Activated CD4-positive, alpha-beta T cell treated with anti-CD3 and anti-CD28 coated beads, Interleukin-2, Interleukin-4, amounts not matched to agents 100 ng/mL and 50 ng/mL, durations not matched to agents 16 hours and 8 hours (primary cell): ENCODE measurements at places on chromosomes 11 and 22.
A peak's percentile ranks its signal among the peaks of the same experiment; 100 is the strongest.

- DNase-seq, result no peak
These were observed 59.4 kb upstream of the CHRM4 start for GRCh38 chr11:46450846-46451477.

DNA sequence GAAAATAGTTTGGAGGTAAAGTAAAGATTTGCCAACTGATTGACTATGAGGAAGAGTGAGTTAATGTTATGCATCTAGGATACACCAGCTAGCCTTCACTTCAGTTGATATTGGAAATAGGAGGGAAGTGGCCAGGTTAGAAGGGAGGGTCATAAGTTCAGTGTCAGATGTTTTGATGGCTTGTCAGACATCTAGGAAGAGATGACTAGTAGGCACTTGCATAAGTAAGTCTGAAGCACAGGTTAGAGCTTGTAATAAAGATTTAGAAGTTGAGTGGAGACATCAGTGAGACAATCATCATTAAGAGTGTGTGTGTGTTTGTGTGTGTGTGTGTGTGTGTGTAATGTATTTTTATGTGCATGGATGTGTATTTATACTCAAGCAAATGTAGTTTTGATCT is 146.1 kb downstream of the OR4C45 start:
- no peak for DNase-seq

- peak; percentile 15 for DNase-seq
These were observed 19.5 kb upstream of the P2RY6 start for GRCh38 chr11:73252577-73253191.

DNA sequence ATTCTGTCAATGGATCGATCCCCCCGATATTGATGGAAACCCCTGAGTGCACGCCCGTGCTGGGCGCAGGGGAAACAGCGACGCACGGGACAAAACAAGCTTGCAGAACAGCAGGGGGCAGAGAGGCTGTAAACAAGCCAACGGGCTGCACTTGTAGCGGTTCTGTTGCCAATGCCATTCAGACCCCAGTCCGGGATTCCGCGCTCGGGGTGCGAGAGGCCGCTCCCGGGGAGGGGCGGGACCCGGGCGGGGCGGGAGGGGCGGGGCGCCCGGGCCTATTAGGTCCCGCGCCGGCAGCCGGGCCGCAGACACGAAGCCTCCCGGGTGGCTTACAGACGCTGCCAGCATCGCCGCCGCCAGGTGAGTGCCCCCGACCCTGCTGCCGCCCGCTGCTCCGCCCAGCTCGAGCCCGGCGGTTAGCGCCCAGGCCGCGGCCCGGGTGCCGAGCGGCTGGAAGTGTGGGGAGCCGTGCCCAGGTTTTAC is at the start of gene BIK:
Gene BIK, plus strand, starts transcription at position 307 of the 483 bp plus-strand sequence. CDS start 13,273 bp downstream, outside the sequence.
- peak; percentile 43 for DNase-seq

- DNase-seq, result no peak
These were observed 504.2 kb downstream of the JRKL start for GRCh38 chr11:96893988-96894387.

GRCh38 chr11:64004590-64004984 is 18.3 kb downstream of the OTUB1 start:
- no peak for DNase-seq

GRCh38 chr22:43427296-43428004 is 15.6 kb downstream of the MPPED1 start:
- no peak for DNase-seq

DNA sequence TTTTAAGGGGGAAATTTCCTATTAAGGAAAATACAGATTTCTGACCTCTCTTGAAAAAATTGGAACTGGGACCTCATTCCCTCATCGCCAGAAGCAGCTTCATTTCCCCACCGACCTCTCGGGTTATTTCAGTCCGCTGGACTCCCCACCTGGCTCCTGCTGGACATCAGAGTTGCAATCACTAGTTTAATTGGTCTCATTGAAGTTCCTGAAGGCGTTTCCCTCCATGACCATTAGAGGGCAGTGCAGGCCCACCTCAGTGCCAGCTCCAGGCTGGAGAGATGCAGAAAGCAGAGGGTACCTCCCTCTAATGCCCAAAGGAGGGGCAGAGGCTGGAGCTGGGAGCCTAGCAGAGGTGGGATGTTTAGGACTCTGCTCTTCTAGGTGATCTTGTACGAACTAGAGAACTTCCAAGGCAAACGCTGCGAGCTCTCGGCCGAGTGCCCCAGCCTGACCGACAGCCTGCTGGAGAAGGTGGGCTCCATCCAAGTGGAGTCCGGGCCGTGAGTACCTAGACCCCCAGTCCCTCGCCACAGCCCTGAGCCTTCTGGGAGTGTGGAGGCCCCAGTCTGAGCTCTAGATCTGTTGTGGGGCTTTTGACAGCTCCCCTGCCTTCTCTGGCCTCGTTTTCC is 2.7 kb downstream of the CRYBB3 start:
- peak; percentile 67 for DNase-seq

GRCh38 chr11:133181667-133182066 is 350.6 kb downstream of the OPCML start:
- no peak for DNase-seq

- peak; percentile 7 for DNase-seq
These were observed 476 bp upstream of the BARX2 start for GRCh38 chr11:129374993-129375750.

DNA sequence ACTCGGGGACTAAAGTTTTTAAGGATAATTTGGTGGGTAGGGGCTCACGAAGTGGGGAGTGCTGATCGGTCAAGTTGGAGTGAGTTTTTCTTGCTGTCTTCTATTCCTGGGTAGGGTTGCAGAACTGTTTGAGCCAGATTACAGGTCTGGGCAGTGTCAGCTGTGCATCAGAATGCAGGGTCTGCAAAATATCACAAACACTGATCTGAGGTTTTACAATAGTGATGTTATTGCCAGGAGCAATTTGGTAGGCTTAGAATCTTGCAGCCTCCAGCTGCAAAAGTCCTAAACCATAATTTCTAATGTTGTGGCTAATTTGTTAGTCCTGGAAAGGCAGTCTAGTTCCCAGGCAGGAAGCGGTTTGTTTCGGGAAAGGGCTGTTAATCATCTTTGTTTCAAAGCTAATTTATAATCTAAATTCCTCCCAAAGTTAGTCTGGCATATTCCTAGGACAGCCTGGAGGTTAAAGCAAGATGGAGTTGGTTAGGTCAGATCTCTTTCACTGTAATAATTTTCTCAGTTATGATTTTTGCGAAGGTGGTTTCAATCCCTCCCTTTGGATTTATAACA is 39.7 kb upstream of the CALCA start:
- DNase-seq, result no peak

DNA sequence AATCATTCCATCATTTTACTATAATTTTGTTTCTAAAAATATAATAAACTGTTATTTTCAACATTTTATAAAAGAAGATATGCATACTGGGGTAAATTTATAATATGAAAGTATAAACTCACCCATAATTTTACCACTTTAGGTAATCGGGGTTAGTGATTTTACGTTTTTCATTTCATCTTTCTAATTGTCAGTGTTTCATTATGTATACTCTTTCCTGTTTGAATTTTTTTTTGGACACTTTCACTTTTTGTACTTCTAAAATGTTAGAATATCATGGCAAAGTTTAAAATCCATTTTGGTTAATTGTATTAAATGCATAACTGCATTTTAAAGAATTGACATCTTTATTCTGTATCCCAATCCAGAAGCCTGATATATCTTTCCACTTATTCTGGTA is 115.8 kb downstream of the METTL15 start:
- DNase-seq, result no peak

DNA sequence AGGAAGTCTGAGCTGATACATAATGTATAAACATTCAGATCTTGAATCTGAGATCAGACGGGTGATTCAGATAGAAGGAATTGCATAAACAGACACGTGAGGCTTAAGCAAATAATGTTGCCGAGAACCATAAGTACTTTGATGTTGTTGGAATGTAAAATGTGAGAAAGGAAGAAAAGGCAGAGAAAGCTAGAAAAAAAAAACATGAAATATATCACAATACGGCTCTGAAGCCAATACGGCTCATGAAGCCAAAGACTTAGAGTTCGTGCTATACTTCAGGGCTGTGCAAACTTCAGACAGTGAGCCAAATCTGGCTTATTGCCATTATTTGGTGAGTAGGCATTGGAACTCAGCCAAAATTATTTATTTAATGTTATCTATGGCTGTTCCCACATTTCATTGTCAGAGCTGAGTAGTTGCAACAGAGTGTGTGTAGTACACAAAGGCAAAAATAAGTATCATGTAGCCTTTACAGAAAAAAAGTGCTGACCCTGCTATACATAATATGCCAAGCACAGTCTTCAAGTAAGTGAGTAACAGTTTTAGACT is 673.3 kb downstream of the CNTN5 start:
- DNase-seq, result no peak

DNA sequence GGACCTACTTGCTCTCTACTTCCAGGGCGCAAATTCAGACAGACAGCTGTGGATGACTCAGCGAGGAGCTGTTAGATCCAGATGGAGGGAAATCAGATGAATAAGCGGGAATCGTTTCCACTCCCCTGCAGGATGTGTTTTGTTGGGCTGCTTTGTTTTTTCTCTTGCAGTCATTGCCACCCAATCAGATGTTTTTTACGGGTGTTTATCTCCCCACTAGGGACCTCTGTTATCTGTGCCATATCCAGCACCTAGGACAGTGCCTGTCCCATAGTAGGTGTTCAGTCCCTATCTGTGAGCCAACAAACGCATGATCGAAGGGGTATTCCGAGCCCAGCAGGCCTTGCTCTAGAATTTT is 51.1 kb upstream of the PARVG start:
- no peak for DNase-seq
